Thyroid gland (tissue), 4 donors: ENCODE measurements at places on chromosomes 6 and 20. TPM values are rescaled to one million over a fixed set of nuclear protein-coding genes. Genes with fewer than 3 reads are reported as not detected.

RIMS4 gene
- 4.3 TPM for total RNA-seq

C20orf144 gene
- total RNA-seq: not detected

CYP21A2 gene
- total RNA-seq: 1.7 TPM

SLC17A2 gene
- not detected for total RNA-seq

ZFP57 gene
- not detected for total RNA-seq

FERMT1 gene
- total RNA-seq: 8.2 TPM

MAK gene
- not detected for total RNA-seq

UBE2C gene
- total RNA-seq: 0.45 TPM

SYNGAP1 gene
- total RNA-seq: 12.6 TPM

RAET1G gene
- total RNA-seq: 0.59 TPM

FBXO30 gene
- 33.3 TPM for total RNA-seq

SMOC2 gene
- 25.7 TPM for total RNA-seq

ADGB gene
- total RNA-seq: not detected

FAM210B gene
- 36.4 TPM for total RNA-seq

CGA gene
- not detected for total RNA-seq

VSTM2L gene
- total RNA-seq: 2.1 TPM

PTCHD4 gene
- 2.8 TPM for total RNA-seq

MUC21 gene
- not detected for total RNA-seq

PI16 gene
- total RNA-seq: 6.7 TPM

SLC17A3 gene
- total RNA-seq: not detected

NOX3 gene
- total RNA-seq: not detected
